Frontal cortex (tissue), 4 donors: ENCODE measurements at places on chromosomes 2 and 18.

DNA sequence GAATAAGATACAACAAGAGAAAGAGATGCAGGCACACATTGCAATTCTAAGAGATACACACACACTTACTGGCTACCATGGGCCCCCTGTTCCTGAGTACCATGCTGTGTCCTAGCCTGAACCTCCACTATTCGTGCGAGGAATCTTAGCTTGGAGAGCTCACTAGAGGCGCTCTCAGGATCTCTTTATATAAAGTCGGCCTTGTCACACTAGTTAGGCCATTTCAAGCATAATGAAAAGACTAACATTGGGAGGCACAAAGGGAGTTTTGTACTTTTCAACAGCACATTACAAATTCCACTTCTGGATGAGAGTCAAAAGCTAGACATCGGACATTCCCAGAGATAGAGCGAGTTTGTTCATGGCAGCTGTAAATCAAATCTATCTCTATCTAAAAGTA lies 365.2 kb downstream of the DSEL start:
- DNase-seq = peak; percentile 40

DNA sequence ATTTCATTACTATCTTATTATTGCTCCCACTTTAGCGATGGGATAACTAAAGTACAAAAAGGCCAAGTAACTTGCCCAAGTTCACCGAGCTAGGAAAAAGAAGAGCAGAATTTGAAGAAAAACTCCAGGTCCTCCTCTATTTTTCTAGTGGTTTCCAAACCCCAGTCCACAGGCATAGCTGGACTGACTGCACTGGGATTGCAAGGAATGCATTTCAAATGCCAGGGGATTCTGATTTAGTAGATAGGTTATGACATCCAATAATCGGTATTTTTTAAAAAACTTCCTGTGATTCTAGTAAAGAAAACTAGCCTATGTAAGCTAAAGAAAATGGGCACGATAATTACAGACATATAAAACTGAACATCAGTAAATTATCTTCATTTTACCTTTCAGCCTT lies 62.7 kb upstream of the GALNT5 start:
- no peak for DNase-seq

DNA sequence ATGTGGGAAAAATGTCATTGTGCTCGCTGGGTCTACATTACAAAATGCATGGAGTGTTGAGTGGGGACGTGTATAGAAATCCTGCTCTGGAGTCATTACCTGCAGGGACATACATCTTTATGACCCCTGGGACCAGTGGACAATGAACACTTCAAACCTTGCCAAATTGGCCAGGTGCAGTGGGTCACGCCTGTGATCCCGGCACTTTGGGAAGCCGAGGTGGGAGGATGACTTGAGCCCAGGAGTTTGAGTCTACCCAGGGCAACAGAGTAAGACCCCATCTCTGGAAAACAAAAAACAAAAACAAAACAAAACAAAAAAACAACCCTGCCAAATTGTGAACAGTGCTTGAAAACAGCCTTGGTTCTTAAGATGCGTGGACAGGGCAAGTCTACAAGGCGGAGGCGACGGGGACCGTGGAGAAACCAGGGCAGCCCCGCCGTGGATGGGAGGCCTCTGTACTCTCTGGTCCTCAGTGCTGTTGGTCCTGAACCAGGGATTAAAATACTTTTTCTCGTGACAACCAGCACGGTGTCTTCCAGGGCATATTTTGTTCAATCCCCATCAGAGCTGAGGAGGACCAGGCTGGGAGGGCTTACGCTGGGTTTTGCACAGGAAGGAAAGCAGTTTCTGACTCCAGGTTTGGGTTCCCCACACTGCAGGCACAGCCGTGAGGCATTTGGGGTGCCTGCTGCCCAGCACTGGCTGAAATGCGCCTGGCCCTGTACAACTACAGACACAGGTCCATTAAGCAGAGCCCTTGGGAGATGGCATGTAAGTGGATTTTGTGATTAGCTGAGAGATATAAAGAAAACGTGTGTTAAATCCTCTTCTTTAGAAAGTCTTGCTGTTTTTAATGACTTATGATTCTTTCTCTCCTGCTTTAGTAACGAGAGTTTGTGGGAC lies 13.7 kb downstream of the COLEC11 start:
- DNase-seq = no peak

GRCh38 chr18:23832911-23833310 lies 143.7 kb downstream of the LAMA3 start:
- no peak for DNase-seq

- DNase-seq = no peak
These were observed 19.1 kb downstream of the MTCL1 start for GRCh38 chr18:8724452-8724851.

- DNase-seq = no peak
These were observed 328 bp downstream of the DTYMK start for GRCh38 chr2:241686324-241686649.

DNA sequence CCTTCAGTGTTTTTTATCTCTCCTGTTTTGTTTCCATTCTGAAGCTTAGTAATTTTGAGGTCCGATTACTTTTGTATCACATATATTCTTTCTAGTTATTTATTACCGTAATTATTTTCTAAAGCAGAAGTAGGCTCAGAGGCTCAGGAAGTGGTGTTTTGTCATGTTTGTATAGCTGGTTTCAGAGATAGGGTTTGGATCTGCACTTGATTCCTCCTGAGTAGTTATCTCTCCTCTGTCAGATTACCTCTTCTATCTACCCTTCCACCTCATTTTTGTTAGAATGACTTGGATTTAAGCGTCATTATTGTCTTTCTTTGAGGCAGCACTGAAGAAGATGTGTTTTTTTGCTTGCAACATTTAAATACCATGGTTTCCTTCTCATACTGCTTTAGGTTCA lies 95.4 kb downstream of the MTA3 start:
- no peak for DNase-seq

- DNase-seq = no peak
These were observed 83.5 kb downstream of the SH3YL1 start for GRCh38 chr2:180311-180710.

- DNase-seq = no peak
These were observed 139.9 kb downstream of the THADA start for GRCh38 chr2:43455731-43456642.

DNA sequence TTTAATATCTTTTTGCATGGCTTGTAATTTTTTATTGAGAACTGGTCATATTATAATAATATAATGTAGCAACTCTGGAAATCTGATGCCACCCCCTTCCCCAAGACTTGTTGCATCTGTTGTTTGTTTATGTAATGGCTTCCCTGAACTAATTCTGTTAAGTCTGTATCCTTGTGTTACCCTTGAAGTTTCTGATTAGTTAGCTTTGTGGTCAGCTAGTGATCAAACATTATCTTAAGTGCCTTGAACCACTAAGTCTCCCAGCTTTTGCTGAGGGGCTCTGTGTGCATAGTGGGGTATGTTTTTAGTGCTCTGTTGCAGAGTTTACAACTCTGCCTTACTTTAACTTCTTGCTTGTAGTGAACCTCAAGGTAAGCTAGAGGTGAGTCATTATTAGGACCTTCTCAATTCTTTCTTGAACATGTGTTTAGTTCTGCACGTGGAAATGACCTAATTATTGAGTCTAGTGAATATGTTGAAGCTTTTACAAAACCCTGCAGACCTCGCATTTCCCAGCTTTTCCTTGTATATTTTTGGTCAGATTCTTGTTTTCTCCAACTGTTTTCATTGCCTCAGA lies 24.8 kb downstream of the SMCHD1 start:
- DNase-seq = no peak

- DNase-seq = no peak
These were observed 24.1 kb downstream of the CFLAR start for GRCh38 chr2:201139836-201140604.

GRCh38 chr2:172169611-172170010 lies 66.9 kb upstream of the DLX2 start:
- DNase-seq = no peak

DNA sequence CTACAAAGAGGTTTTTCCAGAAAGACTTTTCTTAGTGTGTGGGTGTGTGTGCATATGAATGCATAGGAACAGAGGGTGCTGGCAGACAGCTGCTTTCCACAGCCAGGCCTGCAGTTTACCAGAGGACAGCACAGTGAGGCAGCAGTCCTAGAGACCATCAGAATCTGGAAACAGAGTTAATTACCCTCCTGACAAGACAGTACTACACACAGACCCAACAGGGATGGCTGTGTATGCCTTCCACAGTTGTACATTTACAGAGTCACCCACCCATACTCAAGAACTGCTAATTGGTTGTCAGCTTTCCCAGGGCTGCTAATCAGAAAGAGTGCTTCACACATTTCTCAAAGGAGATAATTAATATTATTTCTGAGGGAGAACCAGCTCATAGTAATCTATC lies 104.7 kb downstream of the FEZ2 start:
- no peak for DNase-seq

DNA sequence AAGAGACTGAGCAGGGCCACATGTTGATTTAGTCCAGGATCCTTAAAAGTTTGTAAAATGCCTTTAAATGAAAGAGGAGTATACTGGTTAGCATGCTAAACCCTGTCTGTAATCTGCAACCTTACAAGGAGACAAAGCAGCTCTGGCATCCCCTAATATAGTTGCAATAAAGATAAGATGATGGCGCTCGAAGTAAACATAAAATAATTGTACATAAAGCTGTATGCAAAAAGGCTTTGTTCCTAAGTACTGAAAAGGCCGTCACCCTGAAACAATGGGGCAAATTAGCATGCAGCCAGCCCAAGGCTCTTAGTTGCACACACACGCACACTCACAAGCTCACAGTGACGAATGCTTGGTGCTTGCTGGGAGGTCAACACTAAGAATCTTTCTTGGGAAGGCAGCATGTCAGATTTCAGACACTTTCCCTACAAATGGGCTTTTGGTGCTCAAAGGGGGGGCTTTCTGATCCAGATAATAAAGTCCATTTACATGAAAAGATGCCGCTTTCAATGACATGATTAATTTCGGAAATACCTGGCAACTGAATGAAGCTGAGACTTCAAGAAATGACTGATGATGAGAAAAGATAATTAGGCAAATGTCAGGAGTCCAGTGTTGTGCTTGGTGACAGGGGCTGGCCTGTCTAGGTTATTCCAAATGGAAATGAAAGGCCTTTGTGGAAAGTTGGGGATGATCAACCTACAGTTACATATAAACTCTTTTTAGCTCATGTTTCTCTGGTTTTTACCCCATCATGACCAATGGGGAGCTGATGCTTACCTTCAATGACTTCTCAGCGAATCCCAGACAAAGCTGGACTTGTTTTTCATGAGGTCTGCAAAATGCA lies 370.3 kb downstream of the MEIS1 start:
- DNase-seq = no peak

DNA sequence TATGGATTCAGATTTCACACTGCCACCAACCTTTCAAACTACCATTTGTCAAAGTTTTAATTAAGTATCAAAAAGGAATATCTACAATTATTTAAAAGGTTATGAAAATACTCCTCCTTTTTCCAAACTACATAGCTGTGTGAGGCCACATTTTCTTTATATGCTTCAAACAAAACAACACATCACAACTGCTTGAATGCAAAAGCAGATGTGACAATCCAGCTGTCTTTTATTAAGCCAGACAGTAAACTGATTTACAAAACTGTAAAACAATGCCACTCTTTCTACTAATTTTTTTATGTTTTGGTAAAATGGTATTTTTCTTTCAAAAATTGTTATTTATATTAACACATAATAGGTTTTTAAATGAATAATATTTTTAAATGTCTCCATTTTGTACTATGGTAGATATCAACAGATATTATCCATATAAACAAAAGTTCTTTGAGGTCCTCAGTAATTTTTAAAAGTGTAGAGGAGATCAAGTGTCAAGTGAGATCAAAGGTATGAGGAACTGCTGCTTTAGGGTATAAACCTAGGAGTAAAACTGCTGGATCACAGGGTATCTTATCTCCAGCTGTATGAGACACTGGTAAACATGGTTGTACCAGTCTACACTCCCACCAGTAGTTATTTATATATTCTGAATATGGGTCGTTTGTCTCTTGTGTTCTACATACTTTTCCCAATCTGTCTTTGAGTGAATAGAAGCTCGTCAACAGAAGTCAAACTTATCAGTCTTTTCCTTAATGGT lies 68.8 kb upstream of the SERTAD2 start:
- DNase-seq = no peak

DNA sequence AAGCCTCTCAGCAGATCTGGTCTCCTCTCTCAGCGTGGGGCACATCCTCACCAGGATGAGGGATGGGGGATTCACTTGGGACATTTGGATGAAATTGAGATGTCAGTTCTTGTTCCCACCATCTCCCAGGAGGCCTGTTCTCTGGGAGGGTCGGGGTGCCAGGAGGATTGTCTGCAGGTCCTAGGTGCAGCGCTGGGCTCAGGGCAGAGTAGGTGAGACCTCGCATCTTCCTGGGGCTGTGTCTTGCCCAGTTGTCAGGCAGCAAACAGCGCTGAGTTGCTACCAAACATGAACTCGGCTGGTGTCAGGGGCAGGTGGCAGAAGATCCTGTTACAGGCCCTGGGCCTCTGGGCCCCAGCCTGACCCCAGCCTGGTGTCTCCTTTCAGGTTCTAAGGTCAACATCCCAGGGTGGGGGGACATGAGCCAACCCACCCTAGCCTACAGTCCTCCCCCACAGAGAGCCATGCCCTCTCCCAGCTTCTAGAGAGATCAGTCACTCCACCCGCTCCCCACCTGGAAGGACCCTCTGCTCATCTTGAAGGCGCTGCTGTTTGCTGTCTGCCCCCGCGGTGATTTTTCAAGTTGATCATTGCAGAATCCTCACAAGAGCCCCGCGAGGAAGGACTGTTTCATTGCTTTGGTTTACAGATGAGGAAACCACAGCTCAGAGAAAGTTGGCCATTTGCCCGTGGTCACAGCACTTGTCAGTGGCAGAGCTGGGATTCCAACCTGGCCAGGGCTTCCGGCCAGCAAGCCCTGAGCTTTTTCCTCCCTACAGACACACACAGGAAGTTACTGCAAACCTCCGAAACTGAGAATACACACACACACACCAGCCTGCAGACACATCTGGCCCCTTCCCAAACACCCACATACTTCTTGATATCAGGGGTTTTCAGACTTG lies 83.9 kb downstream of the STPG4 start:
- no peak for DNase-seq

- DNase-seq = no peak
These were observed 28.4 kb upstream of the LONRF2 start for GRCh38 chr2:100350661-100351185.

DNA sequence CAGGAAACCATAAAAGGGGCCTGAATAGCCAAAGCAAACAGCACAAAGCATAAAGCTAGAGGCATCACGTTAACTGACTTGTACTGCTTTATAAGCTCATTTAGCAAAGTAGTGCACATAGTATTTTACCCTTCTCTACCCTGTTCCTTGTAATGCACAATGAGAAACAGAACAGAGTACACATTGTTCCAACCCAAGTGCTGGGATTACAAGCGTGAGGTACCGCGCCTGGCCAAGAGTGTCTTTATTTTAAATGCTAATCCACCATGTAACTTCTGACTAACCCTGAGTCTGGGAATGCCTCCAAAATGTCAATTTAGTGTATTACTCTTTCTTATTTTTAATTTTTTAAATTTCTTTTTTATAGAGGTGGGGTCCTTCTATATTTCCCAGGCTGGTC lies 46.4 kb upstream of the STON1 start:
- DNase-seq = no peak

GRCh38 chr2:42336361-42336965 lies 24.6 kb downstream of the COX7A2L start:
- DNase-seq = no peak
